ENCODE measurements at places on chromosomes 13 and 19.
A peak's percentile ranks its signal among the peaks of the same experiment; 100 is the strongest.

DNA sequence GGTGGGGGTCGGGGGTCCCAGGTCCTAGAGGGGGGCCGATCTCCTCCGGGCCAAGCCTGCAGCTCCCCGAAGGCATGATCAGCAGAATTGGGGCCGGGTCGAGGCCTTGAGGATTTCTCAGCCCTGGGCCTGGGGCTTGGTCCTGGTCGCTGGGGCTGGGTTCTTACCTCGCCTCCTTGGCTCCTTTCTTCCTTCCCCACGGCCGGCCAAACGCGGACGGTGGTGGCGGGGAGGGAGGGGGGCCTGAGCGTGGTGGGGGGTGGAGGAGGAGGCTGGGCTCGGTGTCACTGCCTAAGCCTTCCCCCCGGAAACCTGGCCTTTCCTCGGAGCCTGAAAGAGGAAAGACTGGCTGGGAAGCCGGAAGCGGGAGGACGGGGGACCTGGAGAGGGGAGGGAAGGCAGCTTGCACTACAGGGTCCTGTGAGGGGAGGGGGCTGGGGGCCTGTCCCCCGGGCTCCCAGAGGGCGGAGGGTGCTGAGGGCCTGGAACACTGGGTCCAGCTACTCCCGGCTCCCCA is at the start of gene ZNF579:
Gene ZNF579 (minus strand): TSS at position 221 of the 517 bp plus-strand sequence. CDS start 1,209 bp downstream, outside the sequence.
- DNase-seq, result peak; percentile 61

DNA sequence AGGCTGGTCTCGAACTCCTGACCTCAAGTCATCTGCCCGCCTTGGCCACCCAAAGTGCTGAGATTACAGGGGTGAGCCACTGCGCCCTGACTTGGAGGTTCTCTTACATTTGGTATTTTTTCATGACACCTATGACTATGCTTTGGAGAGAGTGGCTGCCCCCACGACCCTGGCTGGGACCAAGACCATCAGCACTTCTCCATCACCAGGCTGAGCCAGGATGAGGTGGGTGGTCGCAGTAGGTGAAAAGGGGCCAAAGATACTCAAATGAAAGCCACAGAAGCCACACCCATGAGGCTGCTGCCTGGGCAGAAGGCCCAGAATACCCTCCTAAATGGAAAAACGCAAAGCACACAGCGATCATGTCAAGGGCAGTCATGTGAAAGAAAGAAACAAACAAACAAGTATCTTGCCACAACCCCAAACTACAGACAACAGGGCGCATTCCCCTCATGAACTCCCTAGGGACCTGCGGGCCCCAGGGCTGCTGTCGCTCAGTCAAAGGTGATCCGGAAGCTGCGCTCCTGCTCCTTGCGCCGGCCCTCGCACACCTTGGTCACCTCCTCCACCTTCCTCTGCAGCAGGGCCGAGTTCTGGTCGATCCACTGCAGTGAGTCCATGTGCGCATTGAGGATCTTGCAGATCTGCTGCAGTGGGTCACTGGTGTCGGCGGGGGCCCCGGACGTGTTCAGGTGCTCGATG is 11.2 kb upstream of the IL4I1 start:
- DNase-seq, result no peak

DNA sequence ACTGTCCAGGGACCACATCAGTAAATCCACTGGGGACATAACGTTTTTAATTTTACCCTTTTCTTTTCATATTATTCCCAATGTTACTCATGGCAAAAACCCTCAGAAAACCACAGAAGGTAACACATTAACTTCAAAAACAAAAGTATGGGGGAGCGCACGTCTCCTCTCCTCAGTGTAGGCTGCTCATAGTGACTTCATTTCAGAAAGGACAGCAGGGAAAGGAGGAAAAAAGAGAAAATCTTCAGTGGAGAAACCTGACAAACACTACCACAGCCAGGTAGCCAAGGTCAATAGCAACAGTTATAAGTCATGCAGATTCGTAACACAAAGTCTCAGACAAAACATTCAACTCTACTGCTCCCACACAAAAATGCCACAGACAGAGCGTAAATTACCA is 21.4 kb downstream of the DZIP1 start:
- no peak for DNase-seq

DNA sequence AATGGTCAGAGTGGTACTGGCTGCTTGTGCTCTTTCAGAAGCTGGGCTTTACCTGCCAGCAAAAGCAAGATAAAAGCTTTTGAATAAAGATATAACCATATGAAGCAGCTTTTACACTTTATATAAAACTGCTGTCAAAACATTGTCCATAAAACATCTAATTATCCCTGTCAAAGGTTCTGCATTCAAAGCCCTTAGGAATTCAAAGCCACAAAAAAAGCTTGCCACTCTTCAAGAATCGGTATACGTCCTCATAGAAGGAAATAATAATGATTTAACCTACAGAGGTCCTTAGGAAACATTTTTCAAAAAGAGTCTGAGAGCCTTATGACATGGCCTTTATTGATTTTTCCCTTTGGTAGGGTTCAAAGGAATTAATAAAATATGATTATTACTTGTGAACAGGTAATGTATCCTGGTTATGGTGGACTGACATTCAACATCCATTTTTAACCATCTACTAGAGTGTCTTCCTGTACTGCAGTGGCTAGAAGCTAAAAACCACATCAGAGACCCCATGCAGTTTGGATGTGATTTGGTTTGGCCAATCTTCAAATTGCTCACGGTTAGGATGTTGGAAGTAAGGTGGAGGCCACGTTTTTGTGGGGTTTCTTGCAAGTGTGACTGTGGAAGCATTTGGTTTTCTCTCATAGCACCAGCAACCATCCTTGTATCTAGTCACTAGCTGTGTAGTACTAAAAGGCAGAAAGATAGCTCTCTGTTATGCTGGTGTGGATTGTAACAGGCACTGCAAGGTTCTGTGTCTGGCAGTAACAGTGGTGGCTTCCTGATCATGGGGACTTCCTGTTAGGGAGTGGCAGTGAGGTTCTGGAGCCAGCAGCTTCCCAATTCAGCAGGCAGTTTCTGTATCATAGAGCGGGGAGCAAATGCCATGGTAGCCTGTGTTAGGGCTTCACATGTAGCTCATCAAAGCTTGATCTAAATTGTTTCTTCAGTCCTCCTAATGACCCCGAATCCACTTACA is 441.5 kb downstream of the DIAPH3 start:
- no peak for DNase-seq

DNA sequence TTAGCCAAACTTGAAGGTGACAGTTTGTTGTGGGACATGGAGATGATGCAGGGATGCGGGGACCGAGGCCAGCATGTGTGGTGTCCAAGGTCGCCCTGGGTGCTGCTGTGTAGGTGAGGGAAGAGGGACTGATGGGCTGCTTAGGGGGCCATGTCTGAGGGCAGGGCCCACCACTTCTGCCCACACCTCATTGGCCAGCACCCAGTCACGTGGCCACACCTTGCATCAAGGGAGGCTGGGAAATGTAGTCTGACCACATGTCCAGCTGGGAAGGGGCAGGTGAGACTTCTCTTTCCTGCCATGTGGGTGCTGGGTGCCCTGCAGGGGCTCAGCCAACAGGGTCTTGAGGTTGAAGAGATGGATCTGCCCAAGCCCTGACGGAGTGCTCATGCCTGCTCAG is 88.9 kb downstream of the KDM4B start:
- DNase-seq, result no peak

DNA sequence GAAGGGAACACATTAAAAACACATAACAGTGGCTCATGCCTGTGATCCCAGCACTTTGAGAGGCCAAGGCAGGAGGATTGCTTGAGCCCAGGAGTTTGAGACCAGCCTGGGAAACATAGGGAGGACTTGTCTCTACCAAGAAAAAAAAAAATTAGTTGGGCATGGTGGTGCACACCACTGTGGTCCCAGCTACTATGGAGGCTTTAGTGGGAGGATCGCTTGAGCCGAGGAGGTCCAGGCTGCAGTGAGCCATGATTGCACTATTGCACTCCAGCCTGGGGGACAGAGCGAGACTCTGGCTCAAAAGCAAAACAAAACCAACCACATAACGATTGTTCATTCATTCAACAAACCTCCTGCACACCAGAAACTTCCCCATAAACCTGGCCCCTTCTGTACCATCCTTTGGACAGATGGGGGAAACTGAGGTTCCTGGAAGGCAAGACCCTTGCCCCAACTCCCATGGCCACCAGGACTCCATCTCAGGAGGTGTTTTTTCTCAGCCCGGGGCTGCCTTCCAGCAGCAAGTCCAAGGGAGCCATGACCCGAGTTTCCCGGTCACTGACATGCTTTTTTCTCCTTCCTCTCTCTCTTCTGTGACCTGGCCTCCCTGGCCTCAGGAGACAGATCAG is 4.3 kb downstream of the FOSB start:
- no peak for DNase-seq

DNA sequence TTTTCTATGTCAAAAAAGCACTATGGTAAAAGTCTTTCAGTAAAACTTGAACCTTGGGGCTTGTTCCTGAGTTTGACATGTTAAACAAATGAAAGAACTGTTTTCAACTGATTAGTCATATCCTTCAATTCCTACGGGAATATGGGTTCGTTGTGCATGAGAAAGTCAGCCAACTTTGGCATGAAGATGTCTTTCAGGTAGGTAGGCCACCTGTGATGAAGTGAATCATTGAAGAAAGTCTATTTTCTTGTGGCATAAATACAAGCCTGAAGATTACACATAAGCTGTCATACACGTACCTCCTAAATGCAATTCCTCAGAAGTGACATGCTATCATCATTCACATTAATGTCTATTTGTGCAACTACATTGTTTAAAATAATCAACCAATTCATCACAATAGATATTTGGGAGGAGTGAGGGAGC is 513.0 kb downstream of the IRS2 start:
- DNase-seq, result no peak

All from activated naive CD4-positive, alpha-beta T cell (primary cell).